ENCODE measurements at places on chromosomes 12 and 14.

DNA sequence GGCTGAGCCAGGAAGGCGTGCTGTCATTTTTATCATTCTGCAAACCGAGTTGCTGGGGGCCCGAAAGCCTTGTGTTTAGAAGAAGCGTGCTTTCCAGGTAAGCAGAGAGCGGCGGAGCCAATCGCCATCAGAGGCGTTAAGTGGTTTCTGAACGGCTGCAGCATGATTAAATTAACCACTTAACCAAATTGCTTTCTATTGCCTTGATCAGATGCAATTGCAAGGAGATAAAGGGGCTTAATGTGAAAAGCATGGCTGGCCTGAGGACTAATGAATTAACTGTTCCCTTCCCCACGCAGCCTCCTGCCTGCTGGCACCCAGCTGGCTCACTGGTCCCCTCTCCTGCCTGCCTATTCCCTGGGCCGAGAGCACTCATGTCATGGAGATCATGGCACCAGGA, 36.6 kb upstream of the CHGA start:
- no peak for DNase-seq

- DNase-seq, result peak; percentile 21
Observed at GRCh38 chr12:133106253-133106652, 23.8 kb downstream of the ZNF891 start.

- DNase-seq, result no peak
Observed at GRCh38 chr12:100166232-100166631, 23.6 kb upstream of the BLTP3B start.

- no peak for DNase-seq
Observed at GRCh38 chr12:108004319-108004718, 124.8 kb upstream of the WSCD2 start.

Measured in fibroblast of skin of right biceps (primary cell).